Fibroblast of skin of right quadriceps (primary cell): ENCODE measurements at places on chromosomes 12 and 14.

DNA sequence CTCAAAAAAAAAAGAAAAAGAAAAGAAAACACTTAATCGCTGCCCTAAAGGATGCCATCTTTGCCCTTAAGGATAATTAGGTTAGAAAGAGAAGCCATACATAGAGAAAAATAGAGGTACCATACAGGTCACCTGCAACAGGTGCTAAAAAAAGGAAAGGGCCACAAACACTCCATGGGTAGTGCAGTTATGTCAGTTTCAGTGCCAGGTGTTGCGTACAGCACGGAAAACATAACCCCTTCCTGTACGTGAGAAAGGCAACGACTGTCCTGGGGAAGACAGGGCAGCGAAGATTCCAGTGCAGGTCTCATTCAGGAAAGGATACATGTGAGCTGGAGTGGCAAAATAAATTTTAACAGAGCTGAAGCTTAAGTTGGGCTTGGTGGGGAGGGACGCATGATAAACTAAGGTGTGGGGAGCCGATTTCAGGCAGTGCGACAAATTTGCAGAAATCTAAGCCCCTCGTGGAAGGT lies 553 bp upstream of the DAZAP2 start:
- DNase-seq: no peak

DNA sequence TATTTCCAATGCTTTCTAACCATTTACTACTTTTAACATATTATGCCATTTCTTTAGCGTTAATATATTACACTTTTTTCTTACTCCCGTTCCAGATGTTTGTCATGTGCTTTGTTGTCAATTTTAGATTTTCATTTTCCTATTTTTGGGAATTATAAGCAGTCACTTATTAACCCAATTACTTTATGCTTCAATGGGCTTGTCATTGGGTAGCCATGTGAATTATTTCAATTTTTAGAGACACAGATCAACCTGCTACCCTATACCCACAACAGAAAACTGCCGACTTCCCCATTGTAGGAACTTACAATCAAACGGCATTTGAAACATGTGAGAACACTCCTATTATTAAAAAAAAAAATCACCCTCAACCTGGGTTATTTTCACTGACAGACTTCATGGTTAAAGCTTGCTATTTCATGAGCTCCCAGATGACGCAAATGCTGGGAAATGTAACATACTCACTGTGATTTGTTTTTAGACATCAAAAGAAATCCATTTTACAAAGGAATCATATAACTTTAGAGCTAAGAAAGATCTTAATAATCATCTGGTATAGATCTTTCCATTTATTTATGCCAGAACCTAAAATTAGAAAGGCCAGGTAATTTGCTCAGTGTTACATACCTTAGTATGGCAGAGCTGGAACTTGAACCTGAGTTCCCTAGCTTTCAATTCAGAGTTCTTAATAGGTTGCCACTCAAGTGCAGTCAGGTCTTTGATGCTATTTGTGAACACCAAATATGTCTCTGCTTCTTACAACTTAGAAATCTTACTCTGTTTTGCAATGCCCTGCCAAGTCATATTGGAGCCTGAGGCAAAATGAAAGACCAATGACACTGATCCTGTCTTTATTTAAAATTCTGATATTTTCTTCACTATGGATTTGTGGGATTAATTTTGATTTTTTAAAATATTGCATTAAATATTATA lies 340.4 kb downstream of the RAD51B start:
- peak; percentile 34 for DNase-seq

DNA sequence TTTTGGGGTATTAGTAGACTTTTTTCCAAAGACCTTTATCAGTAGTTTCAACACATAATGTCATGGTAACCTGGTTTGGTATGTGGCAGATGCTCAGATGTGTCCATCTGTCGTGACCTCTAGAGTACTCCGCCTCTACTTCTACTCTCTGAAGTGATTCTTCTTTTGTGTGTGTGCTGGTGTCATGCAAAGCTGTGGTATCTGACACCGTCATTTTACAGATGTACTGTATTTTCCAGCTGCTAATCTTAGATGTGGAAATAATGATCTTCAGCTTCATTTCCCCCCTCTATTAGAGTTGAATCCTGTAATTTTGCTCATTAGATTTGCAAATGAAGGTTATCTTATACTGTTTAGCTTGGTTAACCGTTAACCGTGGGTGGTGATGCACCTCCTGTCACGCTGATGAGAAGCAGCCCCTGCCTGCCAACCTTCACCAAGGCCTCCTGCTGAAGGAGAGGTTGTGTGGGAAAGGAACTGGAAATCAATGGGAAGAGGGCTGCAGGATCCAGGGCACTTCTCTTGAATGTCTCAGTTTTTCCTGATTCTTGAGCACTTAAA lies 222.4 kb upstream of the AMIGO2 start:
- no peak for DNase-seq

- DNase-seq: no peak
Measured at GRCh38 chr12:32881107-32881506, 15.5 kb downstream of the PKP2 start.

DNA sequence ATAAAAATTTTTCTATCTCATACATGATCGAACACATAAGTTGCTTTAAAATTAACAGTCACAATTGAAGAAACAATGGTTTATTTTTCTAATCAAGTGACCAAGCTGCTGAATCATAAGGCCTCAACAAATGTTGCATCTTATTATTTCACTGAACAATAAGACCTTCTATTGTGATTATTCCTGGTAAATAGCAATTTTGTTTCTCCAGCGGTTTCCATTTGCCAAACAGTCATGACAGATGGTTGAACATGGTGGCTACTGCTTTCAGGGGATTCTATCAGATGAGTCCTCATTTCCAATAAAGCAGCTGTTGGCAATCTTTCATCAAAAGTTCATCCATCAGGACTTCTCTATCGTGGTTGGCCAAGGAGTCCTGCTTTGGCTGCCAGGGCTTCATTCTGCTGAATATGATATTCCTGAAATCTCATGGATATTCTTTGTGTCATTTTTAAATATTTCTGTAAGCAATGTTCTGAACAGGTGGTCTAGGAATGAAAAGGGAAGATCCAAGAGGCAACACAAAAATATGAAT lies 13.0 kb downstream of the TOMM20L start:
- no peak for DNase-seq
